ENCODE measurements at places on chromosomes 1 and 21.

- DNase-seq = no peak
These were observed 86.4 kb downstream of the SYF2 start for GRCh38 chr1:25145775-25146393.

- no peak for DNase-seq
These were observed 400.0 kb upstream of the PKN2 start for GRCh38 chr1:88284066-88284465.

DNA sequence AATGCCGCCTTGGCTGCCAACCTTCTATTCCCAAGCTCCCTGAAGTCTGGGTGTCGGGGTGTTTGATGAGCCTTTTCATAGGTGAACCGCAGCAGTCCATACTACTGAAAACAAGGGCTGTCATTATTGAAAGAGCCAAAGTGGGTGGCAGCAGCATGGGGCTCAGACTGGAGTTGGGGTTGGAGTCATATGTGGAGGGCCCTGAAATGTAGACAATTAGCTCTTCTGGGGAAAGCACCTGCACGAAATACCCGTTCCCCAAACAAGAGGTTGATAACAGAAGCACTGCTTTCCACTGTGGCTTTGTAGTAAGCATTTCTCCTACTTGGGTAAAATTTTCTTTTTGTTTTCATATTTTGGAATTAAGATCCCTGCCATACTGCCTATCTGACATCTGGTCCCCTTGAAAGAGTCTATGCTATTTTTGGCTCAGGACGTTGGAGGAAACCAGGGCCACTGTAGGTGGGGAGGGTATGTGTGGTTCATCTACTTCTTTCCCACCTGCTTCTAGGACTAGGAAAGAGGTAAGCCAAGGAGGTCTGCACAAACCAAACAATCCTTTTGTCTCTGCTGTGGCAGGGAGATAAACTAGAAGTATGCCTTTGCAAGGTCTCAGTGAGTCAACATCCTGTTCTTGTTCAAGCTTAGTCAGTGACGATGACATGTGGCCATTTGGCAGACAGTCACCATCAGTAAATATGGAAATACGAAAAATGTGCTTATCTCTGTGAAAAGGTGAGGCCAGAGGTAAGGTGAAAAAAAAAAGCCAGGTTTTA lies 197.0 kb upstream of the UBE2U start:
- peak; percentile 22 for DNase-seq

DNA sequence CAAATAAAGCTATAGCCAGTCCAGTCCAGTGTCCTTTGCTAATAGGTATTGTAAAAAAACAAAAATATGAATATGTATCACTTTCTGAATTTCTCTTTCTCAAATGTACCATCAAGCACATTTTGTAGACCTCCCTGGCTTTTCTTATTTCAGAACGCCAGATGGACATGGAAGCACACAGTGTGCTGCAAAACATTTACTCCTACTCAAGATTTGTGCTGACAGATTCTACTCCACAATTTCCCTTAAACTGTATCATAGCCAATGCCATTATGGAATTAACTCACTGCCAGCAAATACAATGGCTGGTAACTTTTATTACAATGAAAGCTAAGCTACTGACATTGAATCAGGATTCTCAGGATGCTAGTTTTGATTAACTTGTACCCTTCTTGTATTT lies 30.8 kb upstream of the PLPPR4 start:
- no peak for DNase-seq

DNA sequence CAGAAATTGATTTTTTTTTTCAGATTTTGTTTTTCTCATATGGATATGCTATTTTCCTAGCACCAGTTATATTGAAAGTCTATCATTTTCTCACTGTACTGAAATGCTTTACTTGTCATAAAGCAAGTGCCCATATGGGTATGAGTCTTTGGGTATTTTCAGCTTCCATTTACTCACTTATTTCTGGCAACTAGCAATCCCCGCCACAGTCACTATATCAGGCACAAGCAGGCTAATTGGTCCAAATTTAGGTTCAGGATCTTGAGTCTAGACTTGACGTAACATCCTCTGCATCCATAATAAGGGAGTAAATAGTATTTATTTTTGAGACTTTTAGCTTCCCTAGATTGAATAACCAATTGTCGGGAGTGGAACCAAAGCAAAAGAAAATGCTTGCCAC lies 2.1 kb downstream of the OR10X1 start:
- DNase-seq = no peak

GRCh38 chr1:58884706-58885661 lies 101.1 kb upstream of the JUN start:
- DNase-seq = peak; percentile 86

DNA sequence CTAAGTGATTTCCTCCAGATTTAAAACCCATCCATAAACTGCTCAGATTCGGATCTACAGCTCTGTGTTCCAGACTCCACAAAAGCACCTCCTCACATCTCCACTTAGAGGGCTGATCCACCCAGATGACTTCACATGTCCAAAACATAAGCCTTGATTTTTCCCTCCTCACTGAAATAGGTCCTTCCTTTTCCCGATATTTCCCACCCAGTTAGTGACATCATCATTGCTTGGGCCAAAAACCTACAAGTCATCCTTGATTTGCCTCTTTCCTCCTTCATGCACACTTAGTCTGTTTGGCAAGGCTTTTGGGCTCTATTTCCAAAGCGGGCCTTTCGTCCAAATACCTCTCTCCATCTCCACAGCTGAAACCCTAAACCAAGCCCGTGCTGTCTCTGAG lies 32.3 kb downstream of the CCDC185 start:
- no peak for DNase-seq

DNA sequence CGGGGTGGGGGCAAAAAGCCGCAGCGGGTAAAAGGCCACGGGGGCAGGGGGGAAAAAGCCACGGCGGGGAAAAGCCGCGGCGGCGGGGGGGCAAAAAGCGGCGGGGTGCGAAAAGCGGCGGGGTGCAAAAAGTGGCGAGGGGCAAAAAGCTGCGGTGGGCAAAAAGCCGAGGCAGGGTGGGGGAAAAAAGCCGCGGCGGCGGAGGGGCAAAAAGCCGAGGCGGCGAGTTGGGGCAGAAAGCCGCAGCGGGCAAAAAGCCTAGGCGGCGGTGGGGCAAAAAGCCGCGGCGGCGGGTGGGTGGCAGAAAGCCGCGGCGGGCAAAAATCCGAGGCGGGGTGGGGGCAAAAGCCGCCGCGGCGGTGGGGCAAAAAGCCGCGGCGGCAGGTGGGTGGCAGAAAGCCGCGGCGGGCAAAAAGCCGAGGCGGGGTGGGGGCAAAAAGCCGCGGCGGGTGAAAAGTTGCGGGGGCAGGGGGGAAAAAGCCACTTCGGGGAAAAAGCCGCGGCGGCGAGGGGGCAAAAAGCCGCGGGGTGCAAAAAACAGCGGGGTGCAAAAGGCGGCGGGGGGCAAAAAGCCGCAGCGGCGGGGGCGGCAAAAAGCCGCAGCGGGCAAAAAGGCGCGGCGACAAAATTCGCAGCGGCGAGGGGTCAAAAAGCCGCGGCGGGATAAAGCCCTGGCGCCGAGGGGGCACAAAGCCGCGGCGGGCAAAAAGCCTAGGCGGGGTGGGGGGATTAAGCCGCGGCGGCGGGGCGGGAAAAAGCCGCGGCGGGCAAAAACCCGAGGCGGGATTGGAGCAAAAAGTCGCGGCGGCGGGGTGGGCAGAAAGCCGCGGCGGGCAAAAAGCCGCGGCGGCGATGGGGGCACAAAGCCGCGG lies 3901.2 kb downstream of the SRGAP2C start:
- no peak for DNase-seq

DNA sequence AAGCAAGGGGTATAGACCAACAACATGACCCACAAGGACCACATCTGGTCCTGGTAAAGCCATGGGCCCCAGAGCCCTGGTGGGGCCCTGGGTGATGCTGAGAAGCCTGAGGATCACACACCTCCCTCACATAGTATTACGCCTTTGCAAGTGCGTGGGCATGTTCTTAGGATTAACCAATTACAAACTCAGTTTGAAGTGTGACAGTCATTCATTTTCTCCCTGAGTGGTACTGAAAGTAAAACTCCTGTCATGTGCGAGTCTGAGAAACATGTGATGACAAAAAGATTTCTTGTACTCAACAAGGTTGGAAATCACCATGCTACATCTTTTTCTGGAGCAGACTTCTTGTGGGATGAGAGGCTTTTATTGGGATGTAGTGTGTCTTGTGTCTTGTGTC lies 315.3 kb upstream of the DUSP10 start:
- DNase-seq = no peak

DNA sequence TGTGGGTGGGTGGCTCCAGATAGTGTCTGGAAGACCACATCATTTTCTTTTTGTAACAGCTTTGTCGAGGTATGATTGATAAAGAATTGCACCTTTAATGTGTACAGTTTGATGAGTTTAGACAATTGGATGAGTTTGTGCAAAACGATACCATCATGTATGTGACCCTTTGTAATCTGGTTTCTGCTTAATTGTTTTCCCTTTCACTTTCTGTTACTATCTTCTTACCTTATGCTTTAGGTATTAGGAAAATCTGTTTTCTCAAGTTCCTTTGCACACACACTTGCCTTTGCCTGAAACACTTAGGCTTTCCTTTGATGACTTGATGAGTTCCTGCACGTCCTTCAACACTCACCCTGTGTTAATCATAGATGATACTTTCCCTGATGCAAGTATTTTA lies 6.8 kb downstream of the OR10Z1 start:
- DNase-seq = no peak
